Choroid plexus epithelial cell (primary cell): ENCODE measurements at places on chromosomes 1 and 21.

DNA sequence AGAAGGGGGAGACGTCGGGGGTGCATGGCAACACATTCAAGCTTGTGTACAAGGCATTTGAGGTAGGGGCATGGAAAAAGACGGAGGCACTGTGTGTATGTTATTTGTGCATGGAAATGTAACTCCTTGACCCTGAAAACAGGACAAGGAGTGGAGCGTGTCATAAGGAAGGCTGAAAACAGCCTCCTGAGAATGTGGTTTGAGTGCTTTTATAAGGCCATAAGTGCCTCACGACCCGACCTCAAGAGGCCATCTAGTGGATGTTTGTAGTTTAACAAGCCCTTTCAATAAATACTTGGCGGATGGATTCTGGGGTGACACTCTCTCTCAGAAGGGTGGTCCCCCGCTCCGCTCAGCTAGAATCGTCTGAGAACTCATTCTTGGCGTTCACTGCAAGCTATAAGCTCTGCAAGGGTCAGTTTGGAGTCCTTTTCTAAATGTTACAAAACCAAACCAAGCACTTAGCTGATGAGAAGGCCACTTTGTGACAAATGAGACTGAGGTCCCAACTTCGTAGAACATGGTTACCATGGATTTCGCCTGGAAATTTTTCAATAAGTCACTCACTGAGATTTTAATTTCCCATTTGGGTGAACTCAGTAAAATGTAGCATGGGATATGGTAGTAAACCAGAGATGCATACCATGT, 38.8 kb upstream of the CLCA4 start:
- peak; percentile 74 for DNase-seq

DNA sequence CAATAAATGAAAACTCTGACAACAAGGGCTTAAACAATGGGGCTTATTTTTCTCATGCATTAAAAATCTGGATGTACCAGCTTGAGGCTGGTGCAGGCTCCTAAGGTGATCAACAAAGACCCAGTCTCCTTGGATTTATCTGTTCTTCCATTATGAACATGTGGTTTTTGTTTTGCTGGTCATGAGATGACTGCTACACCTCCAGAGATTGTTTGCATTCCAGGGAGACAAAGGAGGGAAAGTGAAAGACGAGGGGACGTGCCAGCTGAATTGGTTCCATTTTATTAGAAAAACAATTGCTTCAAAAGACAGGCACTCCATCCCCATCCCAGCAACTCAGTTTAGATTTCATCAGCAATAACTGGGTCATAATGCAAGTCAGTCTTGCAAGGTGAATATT, 90.9 kb upstream of the KCNK1 start:
- DNase-seq, result no peak

- DNase-seq, result no peak
These were observed 984.4 kb upstream of the NCAM2 start for GRCh38 chr21:20013851-20014250.

GRCh38 chr1:209277662-209278061, 305.9 kb upstream of the CAMK1G start:
- no peak for DNase-seq

- DNase-seq, result no peak
These were observed 25.9 kb downstream of the UBE2U start for GRCh38 chr1:64229307-64229706.

DNA sequence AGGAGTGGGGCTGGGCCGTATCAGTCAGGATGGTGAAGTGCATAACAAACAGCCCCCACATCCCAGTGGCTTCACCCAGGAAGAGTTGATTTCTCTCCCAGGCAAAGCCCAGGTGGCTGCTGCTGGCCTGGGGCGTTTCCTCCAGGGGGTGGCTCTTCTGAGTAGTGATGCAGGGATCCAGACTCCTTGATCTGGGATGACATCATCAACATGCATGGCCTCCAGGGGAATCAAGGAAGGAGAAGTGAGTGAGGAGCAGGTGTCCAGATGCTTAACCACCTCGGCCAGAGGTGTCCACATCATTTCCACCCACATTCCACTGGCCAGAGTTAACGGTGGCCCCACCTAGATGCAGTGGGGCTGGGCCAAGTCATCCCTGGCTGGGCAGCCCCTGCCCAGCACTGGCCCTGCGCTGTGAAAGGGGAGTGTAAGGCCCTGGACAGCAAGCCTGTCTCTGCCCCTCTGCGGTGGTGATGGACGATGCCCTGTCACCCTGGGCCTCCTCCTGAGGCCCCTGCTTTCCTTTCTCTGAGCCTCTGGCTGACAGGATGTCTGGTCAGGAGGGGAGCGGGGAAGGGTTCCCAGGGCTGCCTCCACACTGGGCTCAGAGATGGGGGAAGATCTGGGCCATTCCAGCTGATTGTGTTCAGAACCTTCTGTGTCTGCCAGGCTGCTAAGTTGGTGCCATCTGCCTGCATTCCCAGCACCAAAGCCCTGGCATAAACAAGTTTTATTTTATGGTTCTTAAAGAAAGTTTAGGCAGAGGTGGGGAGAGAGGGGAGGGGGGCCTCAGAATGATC, 598.2 kb downstream of the MATN1 start:
- no peak for DNase-seq

DNA sequence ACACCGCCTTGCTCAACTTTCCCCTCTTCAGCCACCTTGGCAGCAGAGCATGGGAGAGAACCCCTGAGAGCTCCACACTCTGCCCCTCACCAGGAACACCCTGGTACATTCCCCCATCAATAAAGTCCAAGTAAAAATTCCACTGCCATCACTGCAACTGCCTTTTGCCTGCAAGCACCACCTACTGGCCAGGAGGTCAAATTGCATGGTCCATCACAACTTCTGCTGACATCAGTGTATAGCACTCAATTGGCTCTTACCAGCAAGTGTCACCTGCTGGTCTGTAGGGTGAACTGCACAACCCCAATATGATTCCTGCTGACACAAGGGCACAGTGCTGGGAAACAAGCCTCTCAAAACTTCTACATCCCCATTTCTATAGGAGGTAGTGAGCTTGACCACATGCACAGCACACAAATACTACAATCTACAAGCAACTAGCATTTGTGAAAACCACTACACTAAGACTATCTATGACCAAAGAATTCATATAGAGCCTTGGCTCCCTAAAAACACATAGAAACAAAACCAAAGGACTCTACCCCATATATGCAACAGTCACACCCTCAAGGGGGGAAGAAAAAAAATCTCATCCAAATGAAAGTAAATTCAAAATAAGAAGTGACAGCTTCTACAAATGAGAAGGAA, 69.2 kb downstream of the FASLG start:
- peak; percentile 53 for DNase-seq

DNA sequence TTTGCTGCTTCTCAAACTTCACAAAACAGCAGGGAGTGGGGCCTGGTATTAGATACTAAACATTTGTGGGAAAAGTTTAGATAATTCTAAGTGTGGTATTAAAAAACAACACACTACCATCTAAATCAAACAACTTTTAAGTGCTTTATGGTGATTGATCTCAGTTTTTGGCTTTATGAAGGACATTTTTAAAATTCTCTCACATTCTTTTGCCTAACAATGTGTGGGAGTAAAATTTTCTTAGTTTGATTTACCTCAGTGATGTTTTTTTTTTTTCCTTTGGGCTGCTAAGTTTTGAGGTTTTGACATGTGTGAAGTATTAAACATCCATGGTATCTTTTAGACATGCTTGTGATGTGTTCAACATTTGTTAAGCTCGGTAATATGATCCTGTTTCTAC, 116.2 kb downstream of the DISP1 start:
- peak; percentile 46 for DNase-seq

DNA sequence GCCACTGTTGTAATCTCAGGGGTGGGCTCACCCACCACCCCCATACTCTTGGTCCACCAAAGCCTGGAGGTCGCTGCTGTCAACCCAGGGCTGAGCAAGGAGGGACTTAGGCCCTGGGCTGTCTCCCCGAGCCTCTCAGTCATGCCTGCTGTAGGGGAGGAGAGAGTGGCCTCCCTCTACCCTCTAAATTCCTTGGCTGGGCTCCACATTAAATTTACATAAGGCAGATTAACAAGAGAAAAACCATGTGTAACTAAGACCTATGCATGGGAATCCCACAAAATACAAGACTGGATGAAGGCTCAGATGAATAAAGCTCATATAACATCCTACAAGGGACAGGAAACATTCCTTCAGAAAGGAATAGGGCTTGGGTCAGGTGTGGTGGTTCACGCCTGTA, 1.8 kb upstream of the PIK3CD start:
- no peak for DNase-seq

DNA sequence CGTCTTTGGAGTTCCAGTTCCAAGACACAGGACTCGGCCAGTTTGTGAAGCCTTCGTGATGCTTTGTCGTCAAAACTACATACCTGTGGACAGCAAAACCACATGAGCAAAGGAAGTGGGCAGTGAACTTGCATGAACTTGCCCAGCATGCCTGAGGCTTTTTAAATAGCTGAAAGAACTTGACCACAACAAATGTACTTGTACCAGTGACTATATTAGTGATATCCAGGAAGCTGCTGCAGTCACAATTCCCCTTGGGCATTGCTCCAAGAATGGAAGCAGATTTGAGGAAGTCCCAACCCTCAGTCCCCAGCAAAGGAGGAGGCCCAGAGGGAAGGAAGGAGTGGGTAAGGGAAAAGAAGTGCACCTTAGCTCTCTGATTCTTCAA, 2.6 kb downstream of the FUCA1 start:
- DNase-seq, result peak; percentile 58

- DNase-seq, result no peak
These were observed 753 bp downstream of the C1orf210 start for GRCh38 chr1:43284546-43285110.

DNA sequence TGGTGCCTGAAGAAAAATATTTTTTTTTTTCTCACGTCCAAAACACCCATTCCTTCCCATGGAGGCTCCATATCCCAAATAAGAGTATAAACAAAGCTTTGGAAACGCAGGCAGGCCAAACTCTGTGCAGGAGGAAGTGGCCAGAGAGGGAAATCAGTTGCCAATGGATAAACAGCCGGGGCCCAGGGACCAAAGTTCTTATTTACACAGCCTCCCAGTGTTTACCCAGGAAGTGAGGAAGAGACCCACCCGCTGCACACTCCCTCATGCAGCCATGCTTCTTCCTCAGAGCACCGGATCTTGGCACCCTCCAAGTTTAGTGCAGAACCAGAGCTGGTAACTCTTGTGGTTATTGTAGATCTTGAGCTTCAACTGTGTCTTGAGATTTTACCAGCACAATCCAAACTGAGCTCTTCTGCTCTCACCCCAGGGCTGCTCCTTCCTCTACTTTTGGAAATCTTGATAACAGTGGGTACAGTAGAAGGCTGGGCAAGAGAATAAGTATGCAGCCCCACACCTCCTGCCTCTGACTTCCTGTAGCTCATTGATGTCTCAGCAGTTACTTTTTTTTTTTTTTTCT, 14.2 kb downstream of the MARCKSL1 start:
- DNase-seq, result no peak

- DNase-seq, result no peak
These were observed 11.1 kb downstream of the CERS2 start for GRCh38 chr1:150963321-150964163.

GRCh38 chr1:112508278-112509004, at the start of gene WNT2B:
WNT2B (plus strand) TSS chr1:112508965; CDS start chr1:112509263, 298 bp downstream.
- DNase-seq, result no peak

- DNase-seq, result no peak
These were observed 223.6 kb upstream of the POU3F1 start for GRCh38 chr1:38269923-38270848.

DNA sequence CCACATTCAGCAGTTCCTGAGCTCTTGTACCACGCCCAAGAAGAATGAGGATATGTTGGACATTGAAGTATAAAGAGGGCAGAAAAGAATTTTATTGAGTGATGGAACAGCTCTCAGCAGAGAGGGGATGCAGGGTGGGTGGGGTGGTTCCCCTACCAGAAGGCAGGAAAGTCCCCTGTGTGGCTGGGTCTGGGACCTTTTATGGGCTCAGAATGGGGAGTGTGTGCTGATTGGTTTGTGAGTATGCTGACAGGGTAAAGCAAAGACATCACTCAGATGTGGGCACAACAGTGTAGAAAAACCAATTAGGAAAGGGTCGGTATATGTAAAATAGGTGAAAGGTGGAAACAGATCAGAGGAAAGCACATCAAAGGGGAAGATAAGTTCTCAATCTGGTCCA, 62.2 kb downstream of the SGIP1 start:
- no peak for DNase-seq

- no peak for DNase-seq
These were observed 39.7 kb downstream of the ANKRD13C start for GRCh38 chr1:70314706-70315304.

GRCh38 chr1:31712068-31712467, 8.3 kb upstream of the COL16A1 start:
- peak; percentile 37 for DNase-seq

GRCh38 chr1:224434691-224435317, at the start of gene WDR26:
WDR26 (minus strand) TSS chr1:224434797.
- peak; percentile 80 for DNase-seq

- no peak for DNase-seq
These were observed 27.2 kb downstream of the RNF187 start for GRCh38 chr1:228514421-228514820.

DNA sequence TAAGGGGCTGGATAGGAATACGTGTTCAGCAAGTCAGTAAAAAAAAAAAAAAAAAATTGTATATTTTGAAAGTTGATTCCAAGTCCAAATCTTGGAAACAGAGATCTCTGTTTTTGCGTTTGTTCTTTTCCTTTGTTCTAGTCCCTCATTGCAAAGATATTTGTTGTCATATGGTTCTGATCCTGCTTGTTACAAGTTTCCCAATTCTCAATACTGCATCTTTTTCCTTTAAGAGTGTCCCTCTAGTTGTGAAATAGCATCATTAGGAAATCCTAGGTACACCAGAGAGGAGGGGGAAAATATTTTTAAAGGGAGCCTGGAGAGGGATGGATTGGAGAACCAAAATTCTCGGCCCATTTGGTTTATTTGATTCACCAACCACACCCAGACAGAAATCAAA, 152.2 kb upstream of the C1orf105 start:
- DNase-seq, result no peak

GRCh38 chr1:16235944-16236510, 956 bp downstream of the CPLANE2 start:
- DNase-seq, result no peak

- DNase-seq, result no peak
These were observed 91.8 kb downstream of the TRIM11 start for GRCh38 chr1:228314658-228315483.

GRCh38 chr1:18535391-18536210, 54.9 kb downstream of the KLHDC7A start:
- no peak for DNase-seq

GRCh38 chr21:36668713-36669112, 30.2 kb upstream of the SIM2 start:
- no peak for DNase-seq

DNA sequence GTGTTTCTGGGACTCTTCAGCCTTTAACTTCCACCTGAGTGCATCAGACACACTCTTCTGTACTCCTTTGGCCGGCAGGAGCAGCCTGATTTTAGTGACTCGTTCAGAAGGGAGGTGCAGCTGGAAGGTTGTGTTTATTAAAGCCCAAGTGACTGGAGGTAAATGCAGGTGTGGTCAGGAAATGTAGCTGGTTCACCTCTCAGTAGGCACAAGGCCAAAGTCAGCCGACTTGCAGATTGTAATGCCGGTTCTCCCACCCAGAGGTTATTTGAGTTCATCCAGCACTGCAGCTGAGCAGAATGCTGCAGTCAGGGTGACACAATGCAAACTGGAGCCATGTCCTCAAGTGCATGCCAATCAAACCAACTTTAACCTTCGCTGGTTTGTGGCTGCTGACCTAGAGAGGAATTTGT, 91.5 kb downstream of the SPATA46 start:
- DNase-seq, result peak; percentile 31

GRCh38 chr1:156767879-156768604, 707 bp downstream of the PRCC start:
- peak; percentile 31 for DNase-seq
